ENCODE measurements at places on chromosomes 5 and 9.
A peak's percentile ranks its signal among the peaks of the same experiment; 100 is the strongest.

- no peak for DNase-seq
Measured at GRCh38 chr5:3386637-3387036, 209.0 kb upstream of the IRX1 start.

- DNase-seq = peak; percentile 67
Measured at GRCh38 chr9:120619751-120620655, 40.0 kb upstream of the CDK5RAP2 start.

DNA sequence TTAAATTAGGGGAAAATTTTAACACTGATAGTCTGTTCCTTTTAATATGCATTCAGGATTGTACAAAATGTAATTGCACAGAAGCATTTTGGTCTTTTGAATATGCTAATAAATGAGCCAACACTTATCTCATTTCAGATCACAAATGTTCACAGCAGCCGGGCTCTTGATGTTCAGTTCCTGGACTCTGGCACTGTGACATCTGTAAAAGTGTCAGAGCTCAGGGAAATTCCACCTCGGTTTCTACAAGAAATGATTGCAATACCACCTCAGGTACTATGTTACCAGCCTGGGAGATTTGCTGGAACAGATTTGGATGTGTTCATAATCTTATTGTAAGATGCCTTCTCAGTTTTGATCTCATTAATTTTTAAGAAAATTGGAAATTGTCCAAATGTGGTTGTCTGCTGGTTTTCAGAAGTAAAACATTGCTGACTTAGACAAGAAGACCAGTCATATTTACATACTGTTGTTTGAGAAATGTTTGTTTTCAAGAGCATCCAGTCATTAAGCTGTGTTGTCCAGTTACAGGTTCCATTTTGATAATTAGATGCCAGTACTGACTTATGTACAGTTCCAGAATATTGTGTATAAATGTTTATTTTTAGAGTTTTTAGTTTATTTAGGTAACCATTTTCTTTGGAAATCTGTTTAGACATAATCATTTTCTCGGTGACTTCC lies 23.0 kb upstream of the TMOD1 start:
- DNase-seq = no peak

DNA sequence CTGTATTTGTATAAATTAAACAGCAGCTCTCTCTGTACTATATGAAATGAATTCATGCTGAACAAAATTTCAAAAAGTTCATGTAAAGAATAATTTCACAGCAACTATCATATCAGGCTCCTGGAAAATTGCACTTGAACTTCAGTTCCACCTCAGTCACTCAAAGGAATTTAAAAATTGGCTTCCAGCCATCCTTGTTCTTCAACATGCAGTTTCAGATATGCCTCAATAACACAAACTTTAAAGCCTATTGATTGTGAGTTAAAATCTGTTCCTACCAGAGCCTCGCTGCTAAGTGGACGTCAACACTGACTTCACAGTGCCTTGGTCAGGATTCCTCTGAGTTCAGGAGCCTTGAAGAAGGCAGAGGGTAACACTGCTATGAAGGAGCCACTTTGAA lies 418.7 kb upstream of the WWC1 start:
- no peak for DNase-seq

GRCh38 chr9:23686257-23686656 lies 139.8 kb downstream of the ELAVL2 start:
- no peak for DNase-seq

- no peak for DNase-seq
Measured at GRCh38 chr5:7976411-7977190, 107.7 kb downstream of the MTRR start.

- DNase-seq = peak; percentile 78
Measured at GRCh38 chr5:154405078-154405792, 40.6 kb upstream of the SAP30L start.

DNA sequence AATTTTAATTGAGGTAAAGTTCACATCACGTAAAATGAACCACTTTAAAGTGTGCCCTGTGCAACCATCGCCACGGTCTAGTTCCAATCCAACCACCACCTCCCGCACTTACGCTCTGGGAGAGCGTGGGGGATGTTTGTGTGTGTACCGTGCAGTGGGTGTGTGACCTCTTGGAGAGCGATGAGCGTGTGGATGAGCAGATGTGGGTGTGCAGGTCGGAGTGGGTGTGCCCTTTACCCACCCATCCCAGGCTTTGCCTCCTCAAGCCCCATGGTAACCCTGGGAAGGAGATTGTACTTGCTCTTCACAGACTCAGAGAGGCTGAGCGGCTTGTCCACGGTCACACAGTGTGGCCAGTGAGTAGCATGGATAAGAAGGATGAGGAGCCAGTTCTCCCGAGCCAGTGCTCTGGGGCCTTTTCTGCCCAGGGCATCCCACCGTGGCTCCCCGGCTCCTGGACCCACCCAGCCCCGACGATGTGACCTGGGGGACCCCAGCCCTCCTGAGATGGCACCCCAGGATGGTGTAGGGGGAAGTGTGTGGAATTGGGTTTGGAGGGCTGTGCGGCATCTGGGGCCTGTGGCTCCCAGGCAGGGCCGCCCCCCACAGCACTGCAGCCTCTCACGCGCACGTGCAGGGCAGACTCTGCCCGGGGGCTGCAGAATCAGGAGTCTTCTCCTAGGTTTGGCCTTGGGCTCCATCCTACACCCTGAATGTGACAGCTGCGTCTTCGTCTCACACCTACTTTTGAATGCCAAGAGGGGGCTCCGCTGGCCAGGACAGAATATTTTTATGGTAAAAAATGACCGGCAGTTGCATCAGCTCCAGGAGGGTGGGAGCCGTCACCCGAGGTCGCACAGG lies 13.6 kb downstream of the LHX3 start:
- DNase-seq = no peak

DNA sequence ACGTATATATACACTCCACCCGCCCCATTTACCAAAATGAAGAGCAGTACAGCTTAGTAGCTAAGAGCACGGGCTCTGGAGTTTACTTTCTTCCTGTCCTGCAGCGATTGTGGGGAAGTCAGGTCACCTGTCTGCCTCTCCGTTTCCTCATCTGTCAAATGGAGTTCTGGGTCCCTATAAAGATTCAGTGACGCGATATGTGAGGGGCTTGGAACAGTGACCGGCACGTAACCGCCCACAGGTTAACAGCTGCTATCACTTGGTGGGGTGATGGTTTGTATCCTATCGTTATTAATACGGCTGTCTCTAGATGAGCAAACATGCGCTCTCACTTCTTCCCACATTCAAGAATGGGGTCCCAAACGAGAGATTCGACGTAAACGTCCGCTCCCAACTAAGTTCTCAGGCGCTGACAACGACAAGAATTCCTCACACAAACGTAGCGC lies 426 bp downstream of the FAM114A2 start:
- DNase-seq = no peak

DNA sequence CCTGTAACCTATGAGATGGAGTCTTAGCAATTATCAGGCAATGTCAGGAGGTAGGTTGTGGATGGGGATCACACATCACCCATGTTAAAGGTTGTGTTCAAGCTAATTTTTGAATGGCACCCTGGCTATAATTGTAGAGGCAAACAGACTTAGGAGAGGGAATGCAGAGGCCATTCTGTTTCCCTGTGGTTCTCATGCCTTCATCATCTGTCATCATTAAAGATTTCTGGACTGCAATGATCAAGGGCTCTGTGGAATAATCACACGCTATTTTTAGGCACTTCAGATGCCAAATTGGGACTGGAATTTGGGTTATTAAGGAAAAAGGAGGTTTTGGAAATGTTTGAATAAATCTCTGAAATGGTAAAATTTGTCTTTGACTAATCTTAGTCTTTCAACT lies 1065.4 kb downstream of the TAF11L14 start:
- DNase-seq = no peak

GRCh38 chr5:179837076-179838011 lies 16.6 kb downstream of the SQSTM1 start:
- DNase-seq = no peak

DNA sequence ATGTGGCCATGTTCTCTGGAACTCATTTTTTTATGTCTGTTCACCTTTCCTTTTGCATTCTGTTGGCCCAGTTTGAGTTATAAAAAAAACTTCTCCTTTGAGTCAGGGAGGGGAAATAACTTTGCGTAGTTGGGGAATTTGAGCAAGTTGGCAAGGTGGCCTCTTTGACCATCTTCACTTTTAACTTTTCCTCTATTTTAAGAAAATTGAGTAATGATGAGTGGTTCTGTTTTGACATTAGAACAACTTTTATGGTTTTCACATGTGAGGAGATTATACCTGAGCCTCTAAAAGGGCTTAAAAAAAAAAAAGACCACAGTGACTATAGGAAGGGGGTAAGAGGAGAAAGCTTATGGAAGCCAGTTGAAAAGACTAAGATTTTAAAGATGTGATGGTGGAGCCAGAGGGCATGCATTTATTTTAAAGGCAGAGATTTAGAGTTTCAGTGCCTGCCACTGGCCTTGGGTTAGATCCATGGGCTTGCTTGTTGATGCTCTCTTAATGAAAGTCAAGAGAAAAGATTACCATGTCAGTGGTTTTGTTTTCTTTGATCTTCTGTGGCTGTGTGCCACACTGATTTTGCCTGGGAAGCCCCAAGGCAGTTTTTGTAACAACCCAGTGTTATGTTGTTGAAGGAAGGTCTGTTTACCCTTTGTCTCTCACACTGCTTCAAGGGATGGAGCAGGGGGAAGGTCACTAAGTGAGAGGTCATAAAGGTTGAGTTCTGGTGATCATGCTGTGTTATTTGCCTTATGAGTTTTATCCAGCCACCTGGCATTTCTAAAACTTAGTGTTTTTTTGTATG lies 219.7 kb upstream of the CD180 start:
- DNase-seq = no peak

Data from stimulated activated CD4-positive, alpha-beta T cell treated with anti-CD3 and anti-CD28 coated beads, Interleukin-4, amount 100 ng/mL, for 24 hours (primary cell).